ENCODE measurements at places on chromosomes 13 and 19.

GRCh38 chr13:73039201-73040108 is 19.4 kb upstream of the KLF5 start:
- no peak for DNase-seq

GRCh38 chr19:46536391-46536790 is 40.7 kb upstream of the PNMA8B start:
- DNase-seq, result no peak

DNA sequence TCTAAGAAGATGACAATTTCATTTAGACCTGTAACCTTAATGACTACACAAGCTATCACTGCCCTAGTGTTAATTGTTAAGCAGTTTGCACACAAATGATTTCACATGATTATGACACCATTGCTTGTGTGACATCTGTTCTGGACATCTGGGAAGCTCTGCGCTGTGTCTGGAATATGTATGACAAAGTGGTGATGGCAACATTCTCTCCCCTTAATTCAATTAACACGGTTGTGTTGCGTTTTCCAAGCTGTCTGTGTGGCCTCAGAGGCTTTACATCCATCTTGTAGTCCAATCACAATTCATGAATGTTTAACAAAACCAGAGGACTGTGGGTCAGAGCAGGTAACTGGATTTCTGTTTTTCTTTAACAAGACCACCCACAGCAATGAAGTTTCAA is 204.4 kb downstream of the COG6 start:
- DNase-seq, result no peak

- DNase-seq, result no peak
Observed at GRCh38 chr13:100483841-100484381, 104.7 kb downstream of the GGACT start.

- peak; percentile 64 for DNase-seq
Observed at GRCh38 chr19:11375143-11375948, 880 bp downstream of the SWSAP1 start.

- no peak for DNase-seq
Observed at GRCh38 chr13:46908501-46908900, 11.6 kb upstream of the HTR2A start.

GRCh38 chr13:57087006-57087405 is 53.7 kb upstream of the PRR20A start:
- DNase-seq, result no peak

DNA sequence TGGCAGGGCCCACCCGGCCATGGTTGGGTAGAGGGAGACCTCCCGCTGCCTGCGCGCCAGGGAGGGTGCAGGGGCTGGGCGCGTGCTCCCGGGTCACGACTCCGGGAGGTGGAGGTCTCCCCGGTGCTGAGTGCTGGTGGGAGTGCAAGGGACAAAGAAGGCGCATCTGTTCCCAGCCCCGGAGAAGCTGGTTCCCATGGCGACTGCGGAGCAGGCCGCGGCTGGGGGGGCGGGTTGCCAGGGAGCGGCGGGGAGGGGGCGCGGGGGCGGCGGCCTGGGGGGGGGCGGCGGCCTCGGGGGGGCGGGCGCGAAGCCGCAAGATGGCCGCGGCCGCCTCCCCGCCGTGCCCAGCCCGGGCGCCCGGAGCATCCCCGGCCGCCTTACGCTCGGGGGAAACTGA is 1.2 kb downstream of the CBARP start:
- no peak for DNase-seq

GRCh38 chr13:78185700-78186099 is 267.1 kb upstream of the EDNRB start:
- DNase-seq, result no peak

DNA sequence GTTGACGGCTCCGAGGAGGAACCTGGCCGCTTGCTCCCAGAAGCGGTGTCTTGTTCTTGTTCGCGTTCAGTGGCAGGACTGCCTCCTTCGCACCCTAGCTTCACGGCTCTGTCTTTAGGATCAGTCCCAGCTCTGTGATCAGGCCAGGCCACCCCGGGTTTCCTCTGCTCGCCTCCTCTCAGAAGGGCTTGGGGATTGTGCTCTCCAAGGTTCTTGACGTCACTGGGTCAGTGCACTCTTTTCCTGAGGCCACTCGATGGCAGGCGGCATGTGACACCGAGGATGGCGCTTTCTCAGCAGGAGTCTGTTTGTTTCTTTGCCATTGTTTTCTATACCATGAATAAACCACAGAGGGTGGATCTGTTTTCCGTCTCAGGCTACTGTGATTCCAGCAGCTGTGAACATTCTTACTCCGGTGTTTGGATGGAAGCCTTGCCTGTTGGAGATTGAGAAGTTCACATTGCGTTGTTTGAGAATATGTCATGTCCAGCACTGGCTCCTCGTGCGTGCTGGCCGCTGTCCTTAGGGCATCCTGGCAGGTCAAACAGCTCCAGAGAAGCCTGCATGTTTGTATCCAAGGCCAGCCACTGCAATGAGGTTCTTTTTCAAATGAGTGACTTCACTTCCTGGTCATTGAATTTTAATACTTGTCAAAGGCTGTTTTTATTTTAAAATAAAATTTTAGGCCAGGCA is 44.5 kb downstream of the SLC7A9 start:
- DNase-seq, result no peak

- no peak for DNase-seq
Observed at GRCh38 chr19:5837761-5838352, 1.6 kb downstream of the FUT6 start.

DNA sequence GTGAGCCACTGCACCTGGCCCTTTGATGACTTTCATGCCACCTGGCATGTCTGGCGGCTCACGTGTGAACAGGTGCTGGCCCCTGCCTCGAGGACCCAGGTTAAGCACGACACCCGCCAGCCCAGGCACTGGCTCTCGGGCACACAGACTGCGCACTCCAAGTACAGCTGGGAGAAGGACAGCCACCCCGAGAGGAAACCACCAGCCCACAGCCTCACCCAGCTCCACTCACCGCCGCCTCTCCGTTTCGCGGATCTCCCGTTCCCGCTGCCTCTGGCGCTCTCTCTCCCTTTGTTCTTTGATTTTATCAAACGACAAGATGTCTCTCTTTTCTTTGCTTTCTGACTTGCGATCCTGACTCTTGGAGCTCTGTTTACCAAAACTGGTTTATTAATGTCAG is 27.4 kb upstream of the TINCR start:
- no peak for DNase-seq

- no peak for DNase-seq
Observed at GRCh38 chr19:39349326-39349725, 7.1 kb downstream of the SAMD4B start.

DNA sequence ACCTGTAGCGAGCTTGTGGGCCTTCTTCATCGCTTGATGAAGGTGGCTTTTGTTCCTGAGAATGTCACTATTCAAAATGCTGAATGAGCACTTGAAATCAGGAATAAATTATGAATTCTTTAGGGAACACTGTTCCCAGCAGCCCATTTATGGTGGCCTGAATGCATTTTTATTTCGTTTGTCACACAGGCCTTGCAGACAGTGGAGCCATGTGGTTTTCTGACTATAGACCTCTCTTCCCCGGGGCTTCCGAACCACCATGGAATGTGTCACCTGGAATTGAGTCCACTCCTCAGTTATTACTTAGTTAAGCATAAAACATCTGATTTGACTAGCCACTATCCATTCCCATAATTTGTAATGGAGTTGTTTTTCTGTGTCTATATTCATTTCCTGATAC is 396.9 kb downstream of the IRS2 start:
- no peak for DNase-seq

DNA sequence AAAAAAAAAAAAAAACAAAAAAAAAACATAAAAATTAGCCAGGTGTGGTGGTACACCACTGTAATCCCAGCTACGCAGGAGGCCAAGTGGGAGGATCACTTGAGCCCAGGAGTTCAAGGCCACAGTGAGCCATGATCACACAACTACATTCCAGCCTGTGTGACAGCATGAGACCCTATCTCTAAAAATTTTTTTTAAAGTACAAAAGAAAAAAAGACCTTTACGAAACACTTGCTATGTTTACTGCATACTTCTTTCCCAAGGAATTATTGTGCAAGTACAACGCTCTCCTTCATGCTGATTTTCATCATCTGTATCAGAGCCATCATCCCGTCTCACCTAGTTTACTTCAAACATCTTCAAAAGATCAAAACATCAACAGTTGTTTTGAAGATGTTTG is 28.6 kb upstream of the ZNF780A start:
- no peak for DNase-seq

DNA sequence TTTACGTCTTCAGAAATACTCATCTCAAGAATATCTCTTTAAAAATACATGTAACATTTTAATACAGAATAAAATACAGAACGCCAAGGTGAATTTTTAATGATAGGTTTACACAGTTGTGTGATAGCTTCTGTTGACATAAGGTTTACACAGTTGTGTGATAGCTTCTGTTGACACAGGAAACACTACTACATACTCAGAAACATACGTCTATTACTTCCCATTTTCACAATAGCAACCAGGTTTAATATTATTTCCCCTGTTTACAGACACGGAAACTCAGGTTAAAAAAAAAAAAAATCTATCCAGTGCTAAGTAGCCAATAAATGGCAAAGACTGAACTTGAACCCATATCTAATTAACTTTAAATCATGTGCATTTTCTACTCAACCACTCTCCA is 571.2 kb downstream of the LIG4 start:
- DNase-seq, result no peak

- DNase-seq, result no peak
Observed at GRCh38 chr19:10952809-10953208, 8.0 kb upstream of the SMARCA4 start.

DNA sequence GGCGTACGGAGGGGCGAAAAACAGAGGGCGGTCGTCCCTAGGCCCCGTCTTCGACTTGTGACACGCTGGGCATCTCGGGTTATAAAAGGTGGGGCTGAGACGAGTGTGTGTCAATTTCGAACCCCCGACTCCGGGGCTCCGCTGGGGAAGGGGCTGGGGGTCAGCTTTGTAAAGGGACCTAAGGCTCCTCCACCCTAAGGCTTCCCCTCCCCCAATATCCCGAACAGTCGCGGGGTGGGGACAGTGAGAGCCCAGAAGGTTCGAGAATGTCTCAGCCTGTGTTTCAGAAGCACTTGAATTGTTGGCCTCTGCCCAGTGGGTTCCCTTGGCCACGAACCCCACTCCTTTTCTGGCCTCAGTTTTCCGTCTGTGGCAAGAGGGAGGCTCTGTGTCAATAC is 450 bp downstream of the SELENOW start:
- peak; percentile 52 for DNase-seq

DNA sequence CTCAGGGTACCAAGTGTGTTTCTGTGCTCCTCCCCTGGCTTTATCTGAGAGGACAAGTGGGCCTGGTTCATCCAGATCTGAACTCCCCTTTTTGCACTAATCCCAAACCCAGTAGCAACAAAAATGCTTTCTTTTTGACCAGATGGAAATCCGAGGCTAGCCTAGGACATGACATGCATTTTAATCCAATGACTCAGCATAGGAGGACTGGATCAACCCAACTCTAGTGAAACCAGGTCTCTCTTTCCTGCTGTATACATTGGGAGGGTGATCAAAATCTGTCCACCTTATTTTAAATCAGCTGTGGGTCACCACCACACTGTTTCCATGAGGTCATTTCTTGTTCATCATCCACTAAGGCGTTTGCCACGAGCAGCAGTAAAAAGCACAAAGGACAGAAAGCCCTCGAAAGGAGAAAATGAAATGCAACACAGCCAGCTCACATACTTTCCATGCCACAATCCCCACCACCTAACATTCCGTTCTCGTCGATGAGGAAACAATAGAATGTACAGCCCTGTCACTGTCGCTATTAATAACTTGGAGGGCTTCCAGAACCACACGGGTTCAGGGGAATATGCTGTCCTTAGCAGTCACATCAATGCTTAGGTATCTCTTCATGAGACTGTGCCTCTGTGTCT is 543.0 kb downstream of the IRS2 start:
- DNase-seq, result no peak

- DNase-seq, result no peak
Observed at GRCh38 chr13:98450539-98451111, 126.3 kb downstream of the STK24 start.

DNA sequence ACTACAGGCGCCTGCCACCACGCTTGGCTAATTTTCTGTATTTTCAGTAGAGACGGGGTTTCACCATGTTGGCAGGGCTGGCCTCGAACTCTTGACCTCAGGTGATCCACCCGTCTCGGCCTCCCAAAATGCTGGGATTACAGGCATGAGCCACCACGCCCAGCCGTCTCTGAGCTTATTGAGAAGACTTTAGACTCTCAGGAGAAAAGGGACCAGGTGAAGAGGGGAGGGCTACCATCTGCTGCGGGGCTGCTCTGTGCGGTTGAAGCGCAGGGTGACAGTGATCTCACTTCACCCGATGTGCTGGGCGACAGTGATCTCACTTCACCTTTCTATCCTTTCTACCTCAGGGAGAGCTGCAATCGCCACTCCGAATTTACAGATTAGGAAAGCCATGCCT is 25.3 kb downstream of the PDCD5 start:
- DNase-seq, result no peak

DNA sequence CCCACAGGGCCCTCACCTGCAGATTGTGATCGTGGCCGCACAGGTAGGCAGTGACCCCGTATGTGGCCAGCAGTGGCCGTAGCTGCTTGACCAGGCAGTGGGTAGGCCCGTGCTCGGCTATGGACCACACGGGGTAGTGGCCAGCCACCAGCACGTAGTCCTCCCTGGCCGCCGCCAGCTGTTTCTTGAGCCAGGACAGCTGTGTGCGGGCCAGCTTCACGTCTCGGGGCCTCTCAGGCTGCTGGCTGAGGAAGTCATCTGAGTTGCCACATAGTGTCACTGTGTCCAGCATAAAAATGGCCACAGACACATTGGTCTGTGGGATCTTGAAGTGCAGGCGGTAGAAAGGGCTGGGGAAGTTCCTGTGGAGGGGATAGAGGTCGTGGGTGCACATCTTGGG is 1.2 kb downstream of the ACP5 start:
- no peak for DNase-seq

- DNase-seq, result no peak
Observed at GRCh38 chr19:36149673-36150406, 2.4 kb downstream of the COX7A1 start.

DNA sequence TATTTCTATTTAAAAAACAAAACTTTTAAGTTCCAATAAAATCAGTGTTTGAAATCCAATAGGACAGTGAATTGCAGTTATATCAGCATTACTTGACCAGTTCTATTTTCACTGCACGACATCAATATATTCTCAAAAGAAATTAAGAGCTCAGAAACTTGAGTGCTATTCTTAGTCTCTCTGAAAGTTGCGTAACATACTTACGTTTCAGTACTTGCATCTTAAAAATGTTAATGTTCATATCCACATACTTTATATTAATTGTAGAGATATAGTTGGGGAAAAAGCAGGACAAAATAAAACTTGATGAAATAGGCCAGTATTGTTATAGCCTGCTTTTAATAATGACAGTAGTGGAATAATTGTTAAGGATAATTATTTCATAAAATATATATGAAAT is 720.5 kb upstream of the PCDH9 start:
- DNase-seq, result no peak

- DNase-seq, result no peak
Observed at GRCh38 chr13:92807353-92807752, 419.3 kb upstream of the GPC6 start.

Data from uterus (tissue), 4 donors.